ENCODE measurements at places on chromosomes 13 and 19.

DNA sequence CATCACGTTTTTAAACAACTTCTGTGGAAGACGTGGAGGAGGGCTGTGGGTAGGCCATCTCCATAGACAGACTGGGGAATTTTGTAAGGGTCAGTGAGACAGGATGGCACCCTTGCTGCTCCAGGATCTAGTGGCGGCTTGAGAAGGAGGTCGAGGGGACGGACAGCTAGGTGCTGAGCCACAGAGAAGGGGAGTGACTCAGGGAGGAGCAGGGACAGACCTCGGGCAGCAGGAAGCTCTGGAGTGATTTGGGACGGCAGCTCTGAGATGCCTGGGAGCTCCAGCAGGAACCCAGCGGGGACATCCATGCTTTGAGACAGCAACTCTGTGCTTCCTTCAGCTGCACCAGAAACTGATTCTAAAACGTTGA, 169.1 kb upstream of the SOX1 start:
- no peak for DNase-seq

DNA sequence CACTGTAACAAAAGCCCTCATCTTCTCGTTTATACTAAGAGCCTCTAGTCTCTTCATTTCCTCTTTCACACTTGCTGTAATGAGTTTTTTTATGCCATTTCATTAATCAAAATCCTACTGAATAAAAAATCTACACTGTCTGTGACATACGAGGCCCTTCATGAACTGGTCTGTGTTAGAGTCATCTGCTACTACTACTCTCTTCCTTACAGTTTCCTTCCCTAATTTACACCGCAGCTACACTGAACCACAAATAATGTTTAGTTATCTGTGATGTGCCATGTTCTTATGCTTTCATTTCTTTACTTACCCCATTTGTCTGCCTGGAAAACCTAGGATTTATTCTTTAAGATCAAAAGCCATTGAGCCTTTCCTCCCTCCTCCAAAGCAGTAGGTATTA, 16.0 kb downstream of the UFM1 start:
- DNase-seq = no peak

- no peak for DNase-seq
Observed at GRCh38 chr13:20993211-20993610, 68.2 kb downstream of the LATS2 start.

DNA sequence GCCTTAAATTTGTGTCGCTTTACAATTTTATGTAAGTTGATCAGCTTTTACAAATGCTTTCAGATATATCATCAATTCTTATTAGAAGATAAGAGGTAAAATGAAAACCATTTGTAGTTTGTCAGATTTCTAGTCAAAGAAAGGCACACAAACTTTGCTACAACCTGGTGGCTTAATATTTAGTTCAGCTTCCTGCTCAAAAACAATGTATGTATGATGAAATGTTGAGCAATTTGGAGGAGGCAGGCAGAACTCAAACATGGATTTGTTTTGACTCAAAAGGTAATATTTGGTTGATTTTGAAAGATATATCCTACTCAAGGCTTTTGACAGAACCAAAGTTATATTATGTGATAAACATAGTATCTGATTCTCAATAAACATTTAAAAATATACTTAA, 24.2 kb downstream of the NEK5 start:
- no peak for DNase-seq

- DNase-seq = no peak
Observed at GRCh38 chr13:87684850-87685742, 13.9 kb downstream of the SLITRK5 start.

DNA sequence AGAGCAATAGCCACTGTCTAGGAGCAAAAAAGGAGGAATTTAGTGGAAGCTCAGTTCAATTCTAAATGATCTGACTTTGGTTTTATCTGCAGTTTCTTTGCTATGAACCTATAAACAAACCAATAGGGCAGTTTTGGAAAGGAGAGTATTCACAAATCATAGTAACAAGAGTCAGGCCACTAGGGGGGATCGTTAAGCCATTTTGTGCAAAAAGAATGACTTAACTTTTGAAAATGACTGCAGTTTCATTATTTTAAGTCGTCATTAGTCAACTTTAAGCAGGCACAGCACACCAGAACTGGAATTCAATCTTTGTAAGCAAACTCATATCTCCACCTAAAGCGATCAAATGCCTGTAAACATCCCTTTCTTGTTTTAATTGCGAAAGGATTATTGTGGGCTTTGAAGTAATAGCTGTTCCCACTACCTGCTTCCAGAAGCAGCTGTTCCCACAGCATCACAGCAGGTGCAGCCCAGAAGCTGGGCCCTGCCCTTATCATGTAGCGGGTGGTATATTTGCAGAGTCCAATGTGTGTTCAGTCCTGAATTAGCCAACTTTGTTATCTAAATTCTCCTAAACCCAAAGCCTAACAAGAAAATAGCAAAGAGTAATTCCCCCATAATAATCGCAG, 51.5 kb downstream of the SOX21 start:
- DNase-seq = no peak

GRCh38 chr19:34974646-34975045, 10.6 kb upstream of the ZNF792 start:
- peak; percentile 34 for DNase-seq

DNA sequence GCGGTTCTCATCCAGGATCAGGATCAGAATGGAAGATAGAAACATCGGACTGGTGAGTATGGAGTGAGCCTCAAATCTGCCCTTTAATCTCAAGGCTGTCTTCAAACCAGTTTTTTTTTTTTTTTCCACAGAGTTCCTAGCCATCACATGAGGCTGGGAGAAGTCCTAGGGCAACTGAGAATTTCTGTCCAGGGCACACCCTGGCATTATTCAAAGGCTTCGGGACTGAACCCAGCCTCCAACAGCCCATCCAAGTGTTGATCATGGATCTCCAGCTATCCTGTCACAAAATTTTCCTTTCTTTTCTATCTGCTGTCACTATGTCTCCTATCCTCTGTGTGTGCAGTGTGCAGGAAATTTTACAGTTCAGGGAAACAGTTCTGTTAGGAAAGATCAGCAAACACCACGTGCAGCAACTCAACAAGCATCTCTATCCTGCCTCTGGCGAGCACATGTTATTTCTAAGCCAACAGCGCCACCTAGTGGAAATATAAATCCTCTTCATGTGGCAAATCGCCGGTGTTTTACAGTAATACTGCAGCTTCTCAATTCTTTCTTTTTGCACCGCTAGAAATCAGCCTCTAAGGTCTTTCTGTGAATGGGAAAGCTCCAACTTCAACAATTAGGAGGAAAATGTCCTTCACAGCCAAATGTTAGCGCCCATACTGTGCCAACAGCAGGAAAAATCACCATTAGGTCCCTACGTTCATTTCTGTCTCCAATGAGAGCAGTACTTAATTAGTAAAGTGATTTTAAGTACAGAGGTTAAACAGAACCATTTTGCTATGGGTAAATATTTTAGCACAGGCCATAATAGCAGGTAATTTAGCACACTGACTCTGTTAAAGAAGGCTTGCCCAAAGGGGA, 21.4 kb upstream of the ZNF181 start:
- peak; percentile 26 for DNase-seq

DNA sequence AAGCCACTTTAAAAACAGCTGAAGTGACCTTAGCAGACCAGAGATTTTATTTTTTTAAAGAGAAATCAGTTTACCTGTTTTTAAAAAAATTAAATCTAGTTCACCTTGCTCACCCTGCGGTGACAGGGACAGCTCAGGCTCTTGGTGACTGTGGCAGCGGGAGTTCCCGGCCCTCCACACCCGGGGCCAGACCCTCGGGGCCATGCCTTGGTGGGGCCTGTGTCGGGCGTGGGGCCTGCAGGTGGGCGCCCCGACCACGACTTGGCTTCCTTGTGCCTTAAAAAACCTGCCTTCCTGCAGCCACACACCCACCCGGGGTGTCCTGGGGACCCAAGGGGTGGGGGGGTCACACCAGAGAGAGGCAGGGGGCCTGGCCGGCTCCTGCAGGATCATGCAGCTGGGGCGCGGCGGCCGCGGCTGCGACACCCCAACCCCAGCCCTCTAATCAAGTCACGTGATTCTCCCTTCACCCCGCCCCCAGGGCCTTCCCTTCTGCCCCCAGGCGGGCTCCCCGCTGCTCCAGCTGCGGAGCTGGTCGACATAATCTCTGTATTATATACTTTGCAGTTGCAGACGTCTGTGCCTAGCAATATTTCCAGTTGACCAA, 10.8 kb downstream of the PLPPR3 start:
- no peak for DNase-seq

DNA sequence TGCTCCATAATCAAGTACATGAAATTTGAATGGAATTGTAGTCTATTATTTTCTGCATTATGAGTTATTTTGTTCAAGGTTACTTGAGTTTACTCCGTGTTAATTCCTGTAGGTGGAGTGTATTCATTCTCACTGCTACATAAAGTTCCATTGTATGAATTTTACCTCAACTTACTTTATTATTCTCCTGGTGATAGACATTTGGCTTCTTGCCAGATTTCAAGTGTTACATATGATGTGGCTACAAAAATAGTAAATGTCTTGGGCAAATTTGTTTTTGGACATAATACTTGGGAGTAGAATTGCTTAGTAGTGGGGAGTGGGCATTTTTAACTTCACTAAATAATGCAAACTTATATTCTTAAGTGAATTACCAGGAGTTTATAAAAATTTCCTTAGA, 328.9 kb downstream of the SHISA2 start:
- DNase-seq = no peak

DNA sequence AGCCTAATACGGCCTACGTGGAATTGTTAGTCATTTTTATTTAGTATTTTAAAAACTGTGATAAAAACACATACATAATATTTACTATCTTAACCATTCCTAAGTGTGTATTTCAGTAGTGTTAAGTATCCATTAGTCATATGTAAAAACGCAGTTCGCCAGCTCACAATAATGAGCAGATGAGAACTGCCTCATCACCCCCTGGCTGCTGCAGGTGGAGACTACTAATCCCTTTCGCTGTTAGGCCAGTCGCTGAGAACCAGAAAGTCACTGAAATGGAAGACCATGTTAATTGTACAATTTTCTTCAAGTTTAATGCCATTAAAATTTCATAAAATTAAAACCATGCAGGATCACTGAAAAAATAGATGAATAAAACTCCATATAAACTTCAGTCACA, 1.6 kb downstream of the ESD start:
- no peak for DNase-seq

DNA sequence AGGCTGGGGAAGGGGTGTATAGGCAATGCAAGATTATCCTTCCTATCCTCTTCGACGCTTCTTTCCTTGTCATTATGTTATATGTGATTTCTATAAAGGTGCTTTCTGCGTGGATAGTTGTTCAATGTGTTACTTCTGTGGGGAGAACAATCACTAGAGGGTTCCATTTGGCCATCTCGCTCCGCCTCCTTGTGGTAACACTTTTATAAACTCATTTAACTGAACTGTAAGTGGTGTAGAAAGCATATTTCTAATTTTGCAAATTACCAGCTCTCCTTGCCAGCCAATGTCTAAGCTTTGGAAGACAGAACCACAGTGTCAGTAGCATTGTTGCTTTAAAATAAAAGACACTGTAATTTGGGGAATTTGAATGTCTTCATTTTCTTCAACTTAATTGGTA, 1093.7 kb upstream of the MIR17HG start:
- DNase-seq = no peak

DNA sequence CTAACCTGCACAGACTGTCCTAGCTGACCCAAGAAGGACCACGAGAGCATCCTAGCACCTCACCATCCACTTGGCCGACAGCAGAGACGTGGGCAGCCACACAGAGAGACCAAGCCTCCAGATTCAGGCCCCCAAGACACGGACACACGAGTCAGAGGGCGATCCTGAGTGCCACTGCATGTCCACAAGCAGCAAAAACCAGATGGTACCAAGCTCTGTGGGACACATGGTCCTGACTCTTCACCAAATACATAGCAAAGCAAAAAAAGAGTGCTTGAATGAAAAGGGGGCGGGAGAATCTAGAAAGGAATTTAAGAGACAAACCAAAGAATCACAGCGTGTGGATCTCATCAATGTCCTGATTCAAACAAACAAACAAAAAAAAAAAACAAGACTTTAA, 45.2 kb downstream of the MLLT1 start:
- DNase-seq = no peak

DNA sequence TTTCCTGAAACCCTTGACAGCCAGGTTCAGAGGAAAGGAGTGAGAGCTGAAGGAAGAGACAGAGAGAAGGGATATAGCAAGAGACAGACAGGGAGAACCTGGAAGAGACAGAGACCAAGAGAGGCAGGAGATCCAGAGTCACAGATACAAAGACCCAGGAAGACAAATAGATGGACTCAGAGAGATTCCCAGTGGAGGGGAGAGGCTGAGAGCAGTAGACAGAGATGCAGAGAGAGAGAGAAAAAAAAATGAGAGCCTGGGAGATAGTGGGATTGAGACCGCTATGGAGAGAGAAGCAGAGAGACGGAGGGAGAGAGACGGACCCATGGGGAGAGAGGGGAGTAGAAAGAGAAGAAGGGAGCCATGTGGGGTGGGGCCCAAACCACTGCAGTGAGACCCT, 763 bp downstream of the FXYD7 start:
- DNase-seq = no peak

DNA sequence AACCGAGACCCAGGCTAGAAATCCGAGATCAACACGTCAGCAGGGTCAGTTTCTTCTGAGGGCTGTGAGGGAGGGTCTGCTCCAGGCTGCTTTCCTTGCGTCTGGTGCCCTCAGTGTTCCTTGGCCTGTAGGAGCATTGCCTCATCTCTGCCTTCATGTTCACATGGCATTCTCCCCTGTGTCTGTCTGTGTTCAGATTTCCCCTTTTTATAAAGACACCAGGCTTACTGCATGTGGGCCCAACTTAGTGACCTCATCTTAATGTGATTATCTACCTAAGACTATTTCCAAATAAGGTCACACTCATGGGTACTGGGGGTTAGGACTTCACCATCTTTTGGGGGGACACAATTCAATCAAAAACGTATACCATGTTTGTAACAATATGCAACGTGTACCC, 57.2 kb upstream of the C1QTNF9 start:
- DNase-seq = no peak

DNA sequence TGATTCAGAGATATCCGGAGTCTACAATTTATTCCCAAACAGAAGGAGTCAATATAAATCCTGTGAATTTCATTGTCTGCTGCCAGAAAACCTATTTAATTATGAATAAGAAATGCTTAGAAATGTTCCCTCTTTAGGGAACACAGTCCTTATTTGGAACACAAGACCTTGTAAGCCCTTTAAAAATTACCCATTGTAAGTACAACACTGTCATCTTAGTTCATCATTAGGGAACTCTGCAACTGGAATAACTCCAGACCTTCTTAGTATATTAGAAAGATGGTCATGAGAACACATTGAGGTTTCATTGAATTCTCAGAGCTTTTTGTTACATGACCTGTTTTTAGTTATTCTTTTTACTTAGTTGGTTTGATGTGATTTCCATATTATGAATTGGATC, 548.5 kb upstream of the KLF12 start:
- no peak for DNase-seq

GRCh38 chr13:73142071-73142470, 83.3 kb downstream of the KLF5 start:
- DNase-seq = no peak
